ENCODE measurements at places on chromosomes 13 and 19. TPM values are rescaled to one million over a fixed set of nuclear protein-coding genes. Genes with fewer than 3 reads are reported as not detected.

HSH2D gene
- 40.3 TPM for total RNA-seq

C19orf81 gene
- total RNA-seq: not detected

KLF1 gene
- not detected for total RNA-seq

NXNL1 gene
- not detected for total RNA-seq

SIAH3 gene
- 0.17 TPM for total RNA-seq

CYP4F2 gene
- not detected for total RNA-seq

ERCC1 gene
- total RNA-seq: 60.7 TPM

LCP1 gene
- total RNA-seq: 1,084 TPM

C3 gene
- total RNA-seq: not detected

SLC25A41 gene
- total RNA-seq: not detected

ODAD3 gene
- not detected for total RNA-seq

CERS1 gene
- total RNA-seq: not detected

MTMR6 gene
- 20.1 TPM for total RNA-seq

SPC24 gene
- 64.7 TPM for total RNA-seq

PTBP1 gene
- 395 TPM for total RNA-seq

FGF21 gene
- not detected for total RNA-seq

ZNF763 gene
- total RNA-seq: 2.7 TPM

KLC3 gene
- total RNA-seq: not detected

PLIN4 gene
- not detected for total RNA-seq

CCNE1 gene
- total RNA-seq: 37.3 TPM

ZNF253 gene
- total RNA-seq: 22.2 TPM

PPP2R1A gene
- total RNA-seq: 200 TPM

ZNF100 gene
- total RNA-seq: 21.0 TPM

PCP2 gene
- 2.9 TPM for total RNA-seq

All from activated naive CD4-positive, alpha-beta T cell treated with anti-CD3 and anti-CD28 coated beads, Interleukin-2, amount 10 ng/mL, durations not matched to agents 5 hours and 36 hours (primary cell).